Glomerular endothelial cell (primary cell): ENCODE measurements at places on chromosomes 2 and 18. TPM values are rescaled to one million over a fixed set of nuclear protein-coding genes. Genes with fewer than 3 reads are reported as not detected.

Gene MGAT4A
- 60.4 and 68.4 TPM in 2 replicates for total RNA-seq

DNA sequence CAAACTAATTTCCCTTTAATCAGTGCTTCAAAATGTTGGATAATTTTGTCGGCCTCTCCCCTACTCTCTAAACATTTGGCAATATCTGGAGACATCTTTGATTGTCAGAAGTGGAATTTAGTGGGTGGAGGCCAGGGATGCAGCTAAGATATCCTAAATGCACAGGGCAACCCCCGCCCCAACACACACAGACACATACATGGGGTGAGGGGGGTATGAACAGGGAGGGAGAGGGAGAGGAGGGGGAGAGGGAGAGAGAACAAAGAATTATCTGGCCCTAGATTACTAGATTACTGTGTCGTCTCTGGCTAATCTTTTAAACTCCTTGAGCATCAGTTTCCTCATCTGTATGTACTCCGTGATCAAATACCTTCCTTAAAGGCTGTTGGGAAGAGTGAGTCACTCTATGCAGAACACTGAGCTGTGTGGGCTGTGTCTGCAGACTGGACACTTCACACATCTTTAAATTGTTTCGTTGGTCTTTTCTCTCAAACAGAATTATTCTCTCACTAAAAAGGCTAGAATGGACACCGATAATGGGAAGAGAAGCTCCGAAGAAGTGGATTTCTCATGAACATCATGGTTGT lies 2.9 kb downstream of the RNF149 start:
- no peak for DNase-seq

Gene VIL1
- not detected in 2 replicates for total RNA-seq

DNA sequence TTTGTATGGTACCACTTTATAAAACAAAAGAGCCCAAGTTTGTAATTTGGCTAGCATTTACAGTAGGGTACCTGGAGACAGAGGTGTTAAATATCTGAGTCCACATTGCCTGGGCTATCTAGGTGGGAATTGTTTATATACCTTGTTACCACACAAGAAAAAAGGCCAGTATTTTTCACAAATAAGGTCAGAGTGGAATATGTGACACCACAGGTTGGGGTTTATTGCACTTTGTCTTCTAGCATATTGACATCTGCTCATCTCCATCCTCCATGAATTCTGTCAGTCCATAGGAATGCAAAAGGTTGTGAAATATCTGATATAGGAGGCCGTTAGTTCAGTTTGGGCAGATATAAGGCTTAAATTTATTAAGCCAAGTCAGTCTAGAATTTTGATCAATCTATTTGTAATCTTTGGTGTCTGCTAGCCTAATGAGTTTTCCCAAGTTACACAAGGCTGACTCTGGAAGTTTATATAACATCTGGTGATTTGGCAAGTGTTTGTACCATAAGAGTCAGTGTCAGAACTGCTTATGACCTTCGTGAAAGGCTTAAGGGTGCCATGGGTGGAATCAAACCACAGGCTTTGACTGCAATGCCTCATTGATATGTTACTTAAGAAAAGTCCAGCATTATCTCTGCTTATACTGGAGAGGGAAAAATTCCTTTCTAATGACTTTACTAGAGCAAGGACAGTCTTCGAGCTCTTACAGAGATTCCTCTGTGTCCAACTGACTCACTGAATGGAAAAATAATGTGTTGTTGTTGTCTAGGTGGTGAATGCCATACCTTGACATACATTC lies 11.3 kb upstream of the DPP4 start:
- DNase-seq: no peak

GRCh38 chr2:191933307-191934105 lies 86.6 kb upstream of the CAVIN2 start:
- no peak for DNase-seq

DNA sequence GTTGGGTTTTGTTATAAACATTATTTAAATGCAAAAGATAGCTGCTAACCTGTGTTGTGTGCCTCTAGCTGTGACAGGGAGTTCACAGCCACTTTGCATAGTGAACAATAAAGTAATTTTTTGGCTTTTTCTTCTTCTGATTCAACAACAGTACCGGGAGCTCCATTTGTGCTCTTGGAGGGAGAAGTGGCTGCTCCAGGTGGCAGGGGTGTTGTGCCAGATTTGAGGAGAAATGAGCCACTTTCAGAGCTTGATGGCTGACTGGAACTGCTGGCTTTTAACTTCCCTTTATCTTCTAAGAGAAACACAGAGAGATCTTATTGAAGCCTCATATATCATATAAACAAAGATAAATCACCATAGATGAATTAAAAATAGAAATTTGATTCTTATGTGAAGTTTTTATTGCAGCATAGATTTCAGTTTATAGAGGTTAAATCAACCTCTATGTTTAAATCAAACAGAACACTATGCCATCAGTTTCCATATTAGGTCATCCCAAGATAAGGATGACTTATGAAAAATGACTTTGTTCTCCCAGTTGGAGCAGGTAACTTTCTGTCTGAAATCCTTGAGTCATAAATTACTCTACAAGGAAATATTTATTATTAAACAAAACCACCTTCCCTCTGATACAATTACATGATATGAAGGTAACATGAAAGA lies 182.0 kb upstream of the SESTD1 start:
- no peak for DNase-seq

Gene LRP2
- total RNA-seq: 0.06 TPM in 1 of 2 replicates, not detected in the other

GRCh38 chr18:48417985-48418384 lies 8.8 kb upstream of the ZBTB7C start:
- DNase-seq: no peak

DNA sequence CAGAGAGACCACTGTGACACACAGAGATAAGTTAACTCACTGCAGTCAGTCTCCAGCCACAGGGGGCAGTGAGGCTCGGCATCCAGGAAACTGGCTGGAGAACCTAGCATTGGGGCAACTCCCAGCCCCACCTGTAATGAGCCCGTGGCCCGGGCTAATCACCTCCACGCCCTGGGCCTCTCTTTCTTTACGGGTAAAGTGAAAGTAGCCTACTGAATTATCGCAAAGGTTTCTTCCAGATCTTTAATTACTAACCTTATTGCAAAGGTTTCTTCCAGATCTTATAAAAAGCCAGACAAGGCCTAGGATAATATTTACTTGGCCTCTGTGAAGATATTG lies 45.7 kb upstream of the ACAA2 start:
- DNase-seq: no peak

- no peak for DNase-seq
These were observed 54.8 kb downstream of the DNMT3A start for GRCh38 chr2:25286723-25287483.

DNA sequence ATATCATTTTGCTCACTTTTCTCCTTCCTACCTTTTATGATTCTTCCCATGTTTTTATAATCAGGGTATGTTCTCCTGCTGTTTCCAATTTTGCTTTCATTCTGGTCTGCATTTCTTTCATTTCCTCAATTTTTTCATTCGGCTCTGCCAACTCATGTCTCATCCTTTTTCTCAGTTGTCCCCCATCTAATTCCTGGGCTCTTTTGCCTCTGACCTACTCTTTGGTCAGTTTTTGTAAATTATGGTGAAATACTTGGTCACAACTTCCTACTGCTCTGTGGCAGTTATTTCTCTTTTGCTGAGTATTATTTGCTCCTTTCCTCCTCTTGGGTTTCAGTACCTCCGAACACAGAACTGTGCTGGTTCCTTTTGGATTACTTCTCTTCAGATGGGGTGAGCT lies 27.5 kb downstream of the MYO7B start:
- DNase-seq: no peak

DNA sequence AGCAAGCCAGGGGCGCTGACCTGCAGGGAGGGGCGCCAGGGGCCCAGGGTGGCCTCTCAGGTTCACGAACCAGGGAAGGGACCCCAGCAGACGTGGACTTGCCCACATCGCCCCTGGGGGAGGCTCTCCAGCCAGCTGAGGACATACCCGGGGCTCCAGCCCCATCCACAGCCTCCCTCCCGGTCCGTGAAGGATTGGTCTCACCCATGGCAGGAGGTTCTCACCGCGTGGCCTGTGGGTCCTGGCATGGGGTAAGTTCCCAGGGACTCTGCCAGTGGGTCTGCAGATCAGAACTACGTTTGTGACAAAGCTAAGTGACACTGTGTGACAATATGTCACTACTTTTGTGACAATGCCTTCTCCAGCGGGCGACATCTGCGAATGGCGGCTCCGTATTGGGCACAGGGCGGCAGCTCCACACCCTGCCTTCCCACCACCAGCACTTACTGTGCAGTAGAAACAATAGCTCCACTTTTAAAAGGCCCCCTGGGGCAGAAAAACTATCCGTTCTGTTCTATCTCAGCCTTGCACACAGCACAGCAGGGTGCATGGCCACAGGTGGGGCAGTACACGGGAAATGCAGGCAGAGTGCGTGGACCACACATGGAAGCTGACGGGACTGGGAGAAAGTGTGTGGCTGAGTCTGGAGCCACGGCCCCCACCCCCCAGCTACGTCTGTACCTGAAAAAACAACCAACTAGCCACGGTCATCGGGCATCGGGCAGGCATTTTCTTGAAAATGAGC lies 65.2 kb upstream of the CTDP1 start:
- no peak for DNase-seq

DNA sequence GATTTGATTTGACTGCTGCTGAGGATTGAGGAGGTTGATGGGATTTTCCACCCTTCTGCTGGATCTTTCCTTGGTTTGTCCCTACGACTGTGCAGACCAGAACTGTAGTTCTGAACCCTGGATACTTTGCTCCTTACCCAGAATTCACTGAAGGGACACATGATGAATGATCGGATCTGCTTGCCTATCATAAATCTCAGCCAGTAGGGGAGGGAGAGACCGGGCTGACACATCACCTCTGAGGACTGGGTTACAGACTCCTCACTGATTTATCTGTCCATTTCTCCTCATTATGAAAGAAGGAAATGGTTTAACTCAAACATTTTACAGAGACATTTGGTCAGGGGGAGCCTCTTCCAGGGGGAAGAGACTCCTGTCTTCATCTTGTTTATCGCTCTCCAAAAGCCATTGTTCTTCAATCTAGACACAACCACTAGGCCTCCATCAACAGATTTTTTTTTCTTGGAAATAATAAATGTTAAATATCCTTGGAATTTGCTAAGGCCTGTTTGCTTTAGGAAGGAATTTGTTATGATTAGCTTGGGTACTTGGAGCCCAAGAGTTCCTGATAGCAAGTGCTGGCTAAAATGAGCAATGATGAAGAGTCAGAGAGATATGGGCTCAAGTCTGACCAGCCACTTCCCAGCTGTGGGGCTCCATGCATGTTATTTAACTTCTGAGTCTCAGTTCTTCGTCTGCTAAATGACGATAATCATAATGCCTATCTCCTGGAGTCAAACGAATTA lies 925.5 kb downstream of the SLC4A3 start:
- no peak for DNase-seq

GRCh38 chr2:184551626-184552025 lies 46.7 kb upstream of the ZNF804A start:
- no peak for DNase-seq
